ENCODE measurements at places on chromosomes 11 and 22.

GRCh38 chr11:3225159-3225758, 6.6 kb upstream of the MRGPRG start:
- no peak for DNase-seq

DNA sequence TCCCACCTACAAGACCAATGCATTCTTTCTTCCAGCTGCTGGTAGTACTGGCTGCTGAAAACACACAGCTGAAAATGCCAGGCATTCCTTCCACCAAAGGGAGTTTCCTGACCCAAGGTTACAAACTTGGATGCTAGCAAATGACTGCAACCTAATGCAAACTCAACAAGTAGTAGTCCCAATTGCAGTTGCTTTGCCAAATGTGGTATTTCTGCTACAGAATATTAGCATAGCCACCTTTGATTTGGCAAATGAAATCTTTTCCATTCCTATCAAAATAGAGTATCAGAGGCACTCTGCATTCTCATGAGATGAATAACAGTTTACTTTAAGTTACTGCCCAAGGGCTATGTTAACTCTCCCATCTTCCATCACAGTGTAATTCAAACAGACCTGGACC, 172.0 kb upstream of the ARHGAP42 start:
- DNase-seq, result no peak

GRCh38 chr11:1889941-1890855, 1.5 kb downstream of the PRR33 start:
- no peak for DNase-seq

GRCh38 chr22:25638638-25639037, 74.2 kb downstream of the GRK3 start:
- DNase-seq, result no peak

GRCh38 chr22:27110665-27111451, 453.5 kb downstream of the MIAT start:
- DNase-seq, result no peak

DNA sequence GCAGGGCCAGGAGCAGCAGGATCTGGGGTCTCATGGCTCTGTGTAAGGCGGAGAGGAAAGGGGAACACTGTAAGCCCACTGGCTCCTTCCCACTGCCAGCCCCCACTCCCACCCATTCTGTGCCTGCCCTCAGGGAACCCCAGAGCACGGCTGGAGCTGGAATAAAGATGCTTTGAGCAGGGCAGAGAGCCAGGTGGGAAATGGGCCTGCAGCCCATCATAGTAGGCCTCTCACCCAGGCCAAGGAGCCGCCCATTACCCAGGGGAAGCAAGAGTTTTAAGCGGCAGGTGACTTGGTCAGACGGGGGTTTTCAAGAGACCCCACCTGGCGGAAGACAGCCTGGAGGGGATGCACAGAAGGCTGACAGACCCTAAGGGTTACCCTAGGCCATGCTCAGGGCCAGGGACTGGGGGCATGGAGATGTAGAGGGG, 4.6 kb downstream of the LRRC32 start:
- DNase-seq, result no peak

DNA sequence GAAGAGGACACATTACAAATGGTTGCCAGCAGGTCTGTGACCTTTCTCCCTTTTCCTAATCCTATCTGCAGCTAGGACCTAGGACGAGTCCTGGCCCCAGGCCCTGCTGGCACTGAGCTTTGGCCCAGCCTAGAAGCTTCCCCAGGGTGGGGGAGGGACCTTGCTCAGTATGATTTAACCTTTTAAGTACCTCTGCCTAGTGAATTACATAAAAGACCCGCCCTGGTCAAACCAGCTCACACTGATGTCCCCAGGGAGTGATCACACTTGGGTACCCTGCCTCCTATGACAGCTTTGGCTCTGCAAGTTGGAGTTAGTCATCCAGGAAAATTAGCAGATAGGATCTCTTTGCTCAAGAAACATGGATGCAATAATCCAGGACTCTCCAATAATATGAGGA, 21.9 kb downstream of the ASCC2 start:
- DNase-seq, result no peak

DNA sequence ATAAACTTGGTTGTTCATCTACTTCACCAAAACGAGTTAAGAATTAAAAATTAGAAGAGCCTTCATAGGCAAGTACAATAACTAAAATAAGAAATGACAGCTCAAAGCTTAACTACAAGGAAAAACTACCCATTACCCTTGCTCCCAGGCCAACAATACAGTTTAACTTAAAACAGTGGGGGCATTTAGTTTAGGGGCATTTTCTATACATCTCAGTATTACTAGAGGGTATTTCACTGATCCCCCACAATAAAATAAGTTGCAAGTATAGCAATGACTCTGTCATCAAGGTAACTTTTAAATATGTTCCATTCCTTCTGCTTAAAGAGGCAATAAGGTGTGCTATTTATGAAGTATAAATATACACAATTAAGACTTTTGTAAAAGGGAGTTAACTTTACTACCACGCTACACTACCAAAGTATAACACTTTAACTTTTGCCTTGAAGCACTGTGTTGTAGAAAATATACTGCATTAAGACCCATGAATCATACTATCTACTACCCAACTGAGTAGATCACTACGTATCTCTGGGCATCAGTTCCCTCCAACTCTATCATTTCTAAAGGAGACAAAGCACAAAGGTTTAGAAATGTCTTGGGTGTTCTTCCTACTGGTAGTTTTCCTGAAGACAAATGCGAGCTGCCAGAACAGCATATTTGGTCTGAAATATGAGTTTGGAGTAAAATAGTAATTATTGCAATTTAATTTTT, 29.8 kb downstream of the CHORDC1 start:
- no peak for DNase-seq

DNA sequence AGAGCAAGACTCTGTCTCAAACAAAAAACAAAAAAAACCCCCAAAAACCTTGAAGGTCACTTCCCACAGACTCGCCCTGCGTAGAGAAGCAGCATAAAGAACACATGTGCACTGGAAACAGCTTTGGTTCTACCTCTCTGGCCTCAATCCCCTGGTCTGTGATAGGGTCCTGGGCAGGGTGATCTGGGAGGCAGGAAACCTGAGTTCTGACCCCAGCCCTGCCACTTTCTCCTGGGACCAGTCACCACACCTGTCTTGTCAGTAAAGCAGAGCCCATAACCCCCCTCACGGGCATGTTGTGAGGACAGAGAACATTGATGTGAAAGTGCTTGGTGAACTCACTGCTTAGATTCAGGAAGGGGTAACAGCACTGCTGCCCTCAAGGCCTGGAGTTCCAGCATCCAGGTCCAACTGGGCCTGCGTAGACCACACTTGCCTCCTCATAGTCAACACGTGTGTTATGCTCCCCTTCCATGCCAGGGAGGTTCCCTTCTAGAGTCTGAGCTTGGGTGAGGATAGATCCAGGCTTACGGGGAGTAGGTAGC, 11.4 kb downstream of the UCP2 start:
- DNase-seq, result no peak

DNA sequence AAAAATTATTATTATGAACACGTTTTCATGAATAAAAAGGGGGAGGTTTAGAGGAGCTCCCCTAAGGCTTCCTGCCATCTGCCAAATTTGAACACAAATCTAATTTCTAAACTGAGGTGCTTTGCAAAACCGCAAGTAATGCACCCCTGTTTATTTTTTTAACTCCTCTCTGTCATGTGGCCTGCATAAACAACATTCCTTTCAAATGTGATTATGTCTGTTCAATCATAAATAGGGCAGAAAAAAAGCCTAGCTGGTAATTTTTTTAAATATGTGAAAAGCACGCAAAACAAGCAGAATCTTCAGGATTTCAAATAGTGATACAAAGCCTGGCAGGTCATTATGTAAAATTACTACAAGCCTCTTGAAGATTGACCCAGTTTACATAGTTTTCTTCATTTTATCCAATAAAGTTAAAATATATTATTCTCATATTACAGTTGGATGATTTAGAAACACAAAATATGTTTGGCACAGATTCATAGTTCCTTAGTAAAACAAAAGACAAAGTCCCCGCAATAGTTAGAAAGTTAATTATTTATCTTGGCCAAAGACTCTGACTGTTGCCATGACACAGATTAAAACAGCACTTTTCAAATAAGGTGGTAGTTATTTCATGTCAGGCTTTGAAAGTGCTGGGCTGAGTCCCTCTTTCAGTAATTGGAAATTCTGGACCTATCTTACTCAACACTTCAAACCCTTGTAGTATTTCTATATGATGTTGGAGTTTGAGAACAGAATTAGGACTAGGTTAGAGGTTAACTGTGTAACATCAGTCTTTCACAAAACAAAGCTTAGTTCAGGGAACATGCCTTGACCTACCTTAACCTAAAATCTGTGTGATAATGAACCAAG, 200.3 kb upstream of the MPPED2 start:
- DNase-seq, result no peak

- DNase-seq, result no peak
These were observed 113.5 kb downstream of the SLC1A2 start for GRCh38 chr11:35305670-35306382.

DNA sequence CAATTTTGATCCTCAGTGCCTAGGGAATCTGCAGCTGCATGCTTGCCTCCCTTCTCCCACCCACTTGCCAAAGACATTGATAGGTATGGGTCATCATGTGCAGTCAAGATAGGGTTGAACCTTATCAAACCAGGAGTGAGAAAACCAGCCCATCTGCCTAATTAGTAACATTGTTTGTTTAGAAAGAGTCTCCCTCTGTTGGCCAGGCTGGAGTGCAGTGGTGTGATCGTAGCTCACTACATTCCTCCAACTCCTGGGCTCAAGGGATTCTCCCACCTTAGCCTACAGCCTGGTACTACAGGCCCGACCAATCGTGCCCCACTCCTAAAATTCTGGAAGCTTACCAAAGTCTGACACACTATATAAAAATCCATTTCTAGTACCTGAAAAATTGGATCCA, 4.6 kb downstream of the C11orf71 start:
- no peak for DNase-seq

- no peak for DNase-seq
These were observed 4.7 kb downstream of the PYGM start for GRCh38 chr11:64754919-64755662.

DNA sequence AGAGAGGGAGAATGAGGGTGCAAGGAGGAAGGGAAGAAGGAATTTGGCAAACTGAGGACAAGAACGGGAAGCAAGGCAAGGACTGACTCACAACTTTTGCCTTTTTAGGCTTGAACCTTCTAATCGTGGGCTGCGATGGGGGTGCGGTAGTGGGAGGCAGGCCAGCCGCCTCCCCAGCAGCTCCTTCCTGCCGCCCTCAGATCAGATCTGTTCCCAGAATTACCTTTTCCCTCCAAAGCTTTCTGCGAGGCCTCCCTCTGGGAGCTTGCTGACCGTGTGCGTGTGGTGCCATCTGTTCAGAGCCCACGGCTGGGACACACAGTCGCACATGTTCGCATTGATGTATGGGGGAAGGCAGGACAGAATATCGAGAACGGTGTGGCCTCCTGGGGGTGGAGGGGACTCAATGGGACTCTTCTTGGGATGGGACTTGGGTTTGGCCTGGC, 86.9 kb upstream of the PARVA start:
- DNase-seq, result no peak

DNA sequence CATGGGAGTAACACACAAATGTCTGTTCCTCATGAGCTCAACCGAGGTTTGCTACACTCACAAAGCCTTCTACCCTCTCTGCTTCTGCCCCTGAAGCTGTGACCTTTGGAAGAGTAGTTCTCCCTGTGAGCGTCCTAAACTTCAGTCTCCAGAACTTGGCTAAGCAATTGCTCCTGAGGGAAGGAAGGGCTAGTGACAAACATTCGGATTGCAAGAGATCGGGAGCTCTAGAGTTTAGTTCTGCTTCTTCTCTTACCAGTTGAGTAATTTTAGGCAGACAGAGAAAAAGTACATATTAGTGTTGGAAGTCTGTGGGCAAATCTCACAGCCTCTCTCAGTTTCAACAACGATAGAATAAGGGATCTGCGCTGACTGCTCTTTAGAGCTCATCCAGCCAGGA, 27.3 kb upstream of the ELF5 start:
- DNase-seq, result no peak

- DNase-seq, result no peak
These were observed 373.1 kb downstream of the ETS1 start for GRCh38 chr11:128214263-128214662.

DNA sequence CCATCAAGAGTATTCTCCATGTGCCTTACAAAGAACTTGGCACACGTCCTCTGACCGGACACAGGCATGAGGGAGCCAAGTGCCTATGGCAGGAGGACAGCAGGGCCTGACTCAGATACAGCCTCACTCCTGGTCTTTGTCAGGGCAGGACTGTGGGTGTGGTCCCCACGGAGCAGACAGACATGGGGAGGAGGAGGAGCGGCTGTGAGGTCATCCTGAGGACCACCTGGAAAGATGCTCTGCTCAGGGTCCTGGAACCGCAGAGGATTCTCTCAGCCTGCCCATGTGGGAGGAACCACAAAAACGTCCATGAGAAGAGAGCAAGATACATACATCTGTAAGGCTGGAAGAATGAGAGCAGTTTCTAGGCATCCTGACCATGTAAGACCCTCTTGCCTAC, 576.3 kb downstream of the BRD1 start:
- DNase-seq, result no peak
